ENCODE measurements at places on chromosomes 2 and 18.

- no peak for DNase-seq
Observed at GRCh38 chr2:11568436-11568835, 34.6 kb downstream of the GREB1 start.

- no peak for DNase-seq
Observed at GRCh38 chr2:165161510-165161909, 42.3 kb downstream of the SCN3A start.

DNA sequence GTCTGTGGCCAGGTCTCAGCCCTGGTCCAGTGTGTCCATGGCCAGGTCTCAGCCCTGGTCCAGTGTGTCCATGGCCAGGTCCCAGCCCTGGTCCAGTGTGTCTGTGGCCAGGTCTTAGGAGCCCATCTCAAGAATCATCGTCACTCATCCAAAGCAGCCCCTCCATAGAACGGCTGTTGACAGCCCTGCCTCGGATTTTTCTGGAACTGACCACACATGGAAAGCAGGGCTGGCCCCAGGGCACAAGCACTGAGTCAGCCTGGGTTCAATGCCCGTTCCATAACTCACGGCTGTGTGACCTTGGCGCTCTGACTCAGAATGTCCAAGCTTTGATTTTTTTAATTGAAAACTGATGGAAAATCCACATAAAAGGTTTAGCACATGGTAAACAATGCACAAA, 59.9 kb upstream of the SNTG2 start:
- DNase-seq, result no peak

DNA sequence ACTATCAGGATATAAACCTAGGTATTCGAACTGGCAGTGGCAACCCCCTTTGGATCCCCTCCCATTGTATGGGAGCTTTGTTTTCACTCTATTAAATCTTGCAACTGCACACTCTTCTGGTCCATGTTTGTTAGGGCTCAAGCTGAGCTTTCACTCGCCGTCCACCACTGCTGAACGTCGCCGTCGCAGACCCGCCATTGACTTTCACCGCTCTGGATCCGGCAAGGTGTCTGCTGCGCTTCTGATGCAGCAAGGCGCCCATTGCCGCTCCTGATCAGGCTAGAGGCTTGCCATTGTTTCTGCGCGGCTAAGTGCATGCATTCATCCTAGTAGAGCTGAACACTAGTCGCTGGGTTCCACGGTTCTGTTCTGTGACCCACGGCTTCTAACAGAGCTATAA, 69.1 kb downstream of the LCLAT1 start:
- no peak for DNase-seq

- DNase-seq, result no peak
Observed at GRCh38 chr18:56026509-56026908, 438.5 kb upstream of the TCF4 start.

- no peak for DNase-seq
Observed at GRCh38 chr2:168583710-168584521, 127.8 kb downstream of the CERS6 start.

- DNase-seq, result no peak
Observed at GRCh38 chr2:6202756-6203155, 510.6 kb downstream of the SOX11 start.

GRCh38 chr2:28539118-28539541, 43.3 kb downstream of the PLB1 start:
- no peak for DNase-seq

GRCh38 chr2:12032398-12032797, 286.0 kb downstream of the LPIN1 start:
- DNase-seq, result no peak

DNA sequence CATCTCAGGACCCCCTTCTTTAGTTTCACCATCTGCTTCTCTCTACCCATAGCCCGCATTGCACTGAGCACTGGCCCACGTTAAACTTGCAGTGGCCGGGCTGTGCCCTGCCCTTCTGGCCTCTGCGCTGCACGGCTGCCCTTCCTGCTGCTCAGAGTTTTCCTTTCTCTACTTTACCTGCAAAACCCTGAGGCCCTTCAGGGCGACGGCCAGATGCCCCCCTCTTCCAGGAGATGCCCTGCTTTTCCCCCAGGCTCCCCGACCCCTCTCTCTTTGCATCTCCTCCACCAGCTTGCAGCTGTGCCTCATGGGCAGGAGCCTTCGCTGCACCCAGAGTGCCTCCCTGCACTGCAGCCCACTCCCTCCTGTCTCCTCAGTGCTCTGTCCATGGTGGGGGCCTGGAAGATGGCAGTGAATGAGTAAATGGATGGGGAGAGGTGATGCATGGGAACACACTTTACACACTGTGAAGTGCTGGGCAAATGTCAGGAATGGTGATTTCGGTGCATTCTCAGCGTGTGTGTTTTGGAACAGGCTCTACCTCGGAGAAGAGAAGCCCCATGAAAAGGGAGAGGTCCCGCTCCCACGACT, 53.8 kb downstream of the NTSR2 start:
- no peak for DNase-seq

GRCh38 chr2:96134421-96134820, 3.9 kb downstream of the ASTL start:
- no peak for DNase-seq

DNA sequence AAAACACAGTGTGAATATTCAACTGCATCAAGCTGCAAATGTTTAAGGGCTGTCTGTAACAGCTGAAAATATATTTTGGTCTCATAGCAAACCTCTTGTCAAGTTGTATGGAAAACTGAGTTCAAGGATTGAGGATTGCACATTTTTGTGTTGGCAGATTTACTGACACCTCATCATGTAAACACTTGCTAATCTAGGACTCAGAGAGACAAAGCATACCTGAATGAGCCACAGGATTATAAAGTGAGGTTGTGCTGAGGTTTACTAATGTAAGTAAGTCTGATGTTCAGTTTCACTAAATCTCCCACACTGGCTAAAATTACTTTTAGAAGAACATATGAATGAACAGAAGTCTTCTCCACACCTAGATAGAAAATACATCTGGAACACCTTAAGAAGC, 1993.1 kb upstream of the CELF4 start:
- no peak for DNase-seq

DNA sequence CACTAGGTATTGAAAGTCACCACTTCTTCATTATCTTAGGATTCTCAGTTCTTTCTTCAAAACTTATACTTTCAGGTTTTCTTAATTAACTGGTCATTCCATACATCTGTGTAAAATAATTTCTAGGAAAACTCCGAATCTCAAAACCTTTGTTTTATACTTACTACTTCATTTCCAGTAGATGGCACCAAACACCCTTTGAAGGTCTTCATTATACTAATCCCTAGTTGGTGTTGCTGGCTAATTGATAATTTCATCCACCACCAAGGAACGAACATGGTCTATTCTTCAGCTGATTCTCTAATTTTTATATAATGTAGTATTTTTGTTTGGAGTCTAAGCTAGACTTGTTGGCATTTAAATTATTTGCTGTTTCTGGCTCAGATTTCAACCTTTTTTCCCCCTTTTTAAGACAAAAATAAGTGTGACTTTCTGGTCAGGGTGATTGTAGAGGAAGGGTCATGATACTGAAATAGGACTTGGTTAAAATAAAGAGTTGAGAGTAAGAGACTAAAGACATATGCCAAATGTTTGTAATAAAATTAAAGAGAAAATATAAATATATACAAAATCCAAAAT, 2.8 kb upstream of the MXD1 start:
- no peak for DNase-seq

DNA sequence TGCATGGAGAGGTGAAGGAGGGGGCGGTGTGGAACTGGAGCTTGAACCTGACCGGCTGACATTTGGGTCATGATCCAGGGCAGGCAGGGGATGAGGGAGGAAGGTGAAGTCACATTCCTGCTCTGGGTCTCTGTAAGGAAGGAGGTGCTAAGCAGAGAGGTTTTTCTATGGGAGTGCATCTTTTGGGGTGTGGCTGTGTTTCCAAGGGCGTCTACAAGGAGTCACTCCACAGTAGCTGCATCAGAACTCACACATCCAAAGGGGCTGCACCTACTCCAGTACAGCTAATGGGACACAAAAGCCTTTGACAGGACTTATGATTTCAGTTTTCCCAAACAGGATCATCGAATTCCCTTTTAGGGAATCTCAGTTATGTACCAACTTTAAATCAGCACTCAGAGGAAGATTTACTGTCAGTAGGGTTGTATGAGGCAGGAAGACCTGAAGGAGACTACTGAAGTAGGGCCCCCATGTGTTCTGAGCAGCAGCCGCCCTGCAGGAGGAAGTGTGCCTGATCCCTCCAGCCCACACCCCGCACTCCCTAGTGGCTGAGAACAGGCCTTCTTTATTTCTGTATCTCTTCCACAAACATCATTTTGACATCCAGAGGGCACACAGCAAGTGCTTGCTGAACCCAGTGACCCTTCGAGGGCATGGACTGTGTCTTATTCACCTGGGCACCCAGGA, 137.2 kb downstream of the CELF4 start:
- DNase-seq, result no peak

- DNase-seq, result peak; percentile 4
Observed at GRCh38 chr2:239804161-239805042, 220.7 kb downstream of the NDUFA10 start.

- no peak for DNase-seq
Observed at GRCh38 chr2:137369106-137369505, 595.2 kb upstream of the HNMT start.

- DNase-seq, result no peak
Observed at GRCh38 chr2:118530976-118531375, 316.5 kb downstream of the EN1 start.

GRCh38 chr2:217643789-217644301, 358.9 kb downstream of the TNS1 start:
- DNase-seq, result no peak

- no peak for DNase-seq
Observed at GRCh38 chr2:20604951-20605381, 45.9 kb downstream of the HS1BP3 start.

- no peak for DNase-seq
Observed at GRCh38 chr2:196262606-196263005, 91.2 kb upstream of the STK17B start.

- no peak for DNase-seq
Observed at GRCh38 chr2:113283704-113284284, 5.1 kb upstream of the PAX8 start.

DNA sequence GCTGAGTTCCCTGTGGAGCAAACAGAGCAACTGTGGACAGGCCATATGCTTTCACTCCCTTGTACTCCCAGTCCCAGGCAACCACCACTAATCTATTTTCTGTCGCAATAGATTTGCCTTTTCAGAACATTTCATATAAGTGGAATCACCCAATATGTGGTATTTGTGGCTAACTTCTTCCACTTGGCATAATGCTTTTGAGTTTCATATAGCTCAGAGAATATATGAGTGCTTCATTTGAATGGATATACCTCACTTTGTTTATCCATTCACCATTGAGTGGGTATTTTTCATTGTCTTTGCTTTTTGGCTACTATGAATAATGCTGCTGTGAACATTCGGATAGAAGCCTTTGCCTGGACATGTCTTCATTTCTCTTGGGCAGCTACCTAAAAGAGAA, 151.9 kb downstream of the CERS6 start:
- DNase-seq, result no peak

DNA sequence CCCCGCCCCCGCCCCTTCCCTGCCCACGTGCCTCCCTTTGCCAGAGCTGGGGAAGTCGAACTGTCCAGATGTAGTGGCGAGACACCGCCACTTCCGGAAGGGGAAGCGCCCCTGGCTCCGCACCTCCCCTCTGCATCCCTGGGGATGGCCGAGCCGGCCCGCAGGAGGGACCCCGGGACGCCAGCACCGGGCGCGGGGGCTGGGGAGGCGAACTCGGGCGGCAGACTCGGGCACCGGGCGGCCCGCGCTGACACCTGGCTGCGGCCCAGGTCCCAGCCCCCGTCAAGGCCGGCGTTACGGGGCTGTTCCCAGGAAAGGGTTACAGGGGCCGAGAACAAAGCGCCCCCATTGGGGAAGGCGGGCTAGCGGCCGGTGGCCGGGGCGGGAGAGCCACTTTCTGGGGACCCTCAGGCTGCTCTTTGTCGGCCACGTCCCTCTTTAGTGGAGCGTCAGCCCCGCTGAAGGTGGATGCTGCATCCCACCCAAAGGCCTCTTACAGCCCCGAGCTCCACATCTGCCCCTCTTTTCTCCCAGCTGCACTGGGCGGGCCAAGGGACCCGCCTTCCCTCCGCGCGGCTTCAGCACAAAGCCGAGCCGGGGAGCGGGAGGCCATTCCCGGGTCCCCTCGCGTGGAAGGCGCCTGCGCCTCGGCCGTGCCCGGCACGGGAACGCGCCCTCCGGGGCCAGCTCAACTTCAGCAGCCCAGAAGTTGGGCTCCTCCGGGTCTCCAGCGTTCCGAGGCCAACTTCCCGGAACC, 1.3 kb downstream of the SDC1 start:
- DNase-seq, result peak; percentile 70

- DNase-seq, result no peak
Observed at GRCh38 chr18:1653873-1654272, 749.2 kb downstream of the ADCYAP1 start.

DNA sequence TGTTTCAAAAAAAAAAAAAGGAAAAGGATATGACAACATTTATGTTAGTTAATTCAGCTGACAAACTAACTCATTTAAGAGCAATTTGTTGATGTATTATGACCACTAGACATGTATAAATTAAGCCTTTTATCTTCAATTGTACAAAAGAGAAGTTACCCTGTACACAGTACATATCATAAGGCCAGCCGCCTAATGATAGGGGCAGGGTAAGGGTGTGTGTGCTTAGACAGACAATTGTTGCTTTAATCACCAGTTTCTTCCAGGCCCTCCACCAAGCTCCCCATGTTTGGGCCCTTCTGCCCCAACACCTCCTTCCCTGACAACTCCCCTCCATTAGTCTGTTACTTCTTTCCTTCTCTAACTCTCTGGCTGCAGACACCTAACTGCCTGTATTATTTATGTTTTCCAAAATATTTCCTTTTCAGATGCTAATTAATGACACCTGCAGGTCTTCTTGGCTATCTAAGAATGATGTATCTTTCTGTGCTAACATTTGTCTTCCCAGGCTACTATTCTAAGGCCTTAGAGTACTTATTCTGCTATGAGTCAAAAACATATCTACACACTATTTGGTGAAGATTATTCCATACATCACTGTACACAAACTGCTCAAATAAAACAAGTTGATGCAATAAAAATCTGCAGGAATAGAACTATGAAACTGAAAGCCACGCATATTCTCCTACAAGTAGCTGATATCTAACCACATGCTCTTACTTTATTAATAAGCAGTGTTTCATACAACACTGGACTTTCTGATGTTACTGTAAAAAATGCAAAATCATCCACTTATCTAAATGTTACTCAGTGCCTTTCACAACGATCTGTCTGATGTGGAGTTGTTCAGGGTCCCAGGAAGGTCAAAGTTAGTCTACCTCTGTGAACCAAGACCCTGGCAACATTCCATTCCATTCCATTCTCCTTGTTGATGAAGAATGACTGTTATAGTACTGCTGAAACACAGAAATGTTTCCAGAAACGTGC, 26.4 kb downstream of the TMEM131 start:
- DNase-seq, result no peak

- no peak for DNase-seq
Observed at GRCh38 chr2:8636041-8636491, 45.8 kb upstream of the ID2 start.
